Activated T-helper 17 cell treated with anti-CD3 and anti-CD28 coated beads, Interleukin-2, amount 50 U/mL, for 72 hours (primary cell): ENCODE measurements at places on chromosomes 1 and 21. TPM values are rescaled to one million over a fixed set of nuclear protein-coding genes. Genes with fewer than 3 reads are reported as not detected.
A peak's percentile ranks its signal among the peaks of the same experiment; 100 is the strongest.

The DTL gene
- 70.6 TPM for total RNA-seq

The LCE1B gene
- total RNA-seq = not detected

The C1QA gene
- not detected for total RNA-seq

- H3K36me3 ChIP-seq = no peaks in the 10 kb centered on the region
- no peaks in the 10 kb centered on the region for H3K4me1 ChIP-seq
- H3K27ac ChIP-seq = no peak overlapping the region
Measured at GRCh38 chr1:94027721-94028515, 93.0 kb downstream of the ABCA4 start.

- H3K36me3 ChIP-seq = no peaks in the 10 kb centered on the region
- no peak overlapping the region for H3K27ac ChIP-seq
- H3K4me3 ChIP-seq = no peak overlapping the region
- ATAC-seq = no peak
- no peaks in the 10 kb centered on the region for H3K4me1 ChIP-seq
Measured at GRCh38 chr1:85240643-85241042, 18.8 kb downstream of the C1orf52 start.

- no peak overlapping the region for H3K27ac ChIP-seq
- no peaks in the 10 kb centered on the region for H3K36me3 ChIP-seq
- no peak overlapping the region for H3K4me3 ChIP-seq
- no peaks in the 10 kb centered on the region for H3K27me3 ChIP-seq
Measured at GRCh38 chr1:113922957-113923356, 6.2 kb upstream of the HIPK1 start.

- no peaks in the 10 kb centered on the region for H3K27me3 ChIP-seq
- H3K27ac ChIP-seq = peak overlapping the region; percentile 50
- H3K4me3 ChIP-seq = no peak overlapping the region
- H3K4me1 ChIP-seq = peaks cover 5% of the 10 kb centered on the region
- no peak for ATAC-seq
- H3K36me3 ChIP-seq = peaks cover 5% of the 10 kb centered on the region
Measured at GRCh38 chr1:54260810-54261209, 60.8 kb downstream of the MRPL37 start.
